ENCODE measurements at places on chromosomes 6 and 20.

GRCh38 chr6:105051941-105052471 is 95.1 kb downstream of the LIN28B start:
- no peak for DNase-seq

DNA sequence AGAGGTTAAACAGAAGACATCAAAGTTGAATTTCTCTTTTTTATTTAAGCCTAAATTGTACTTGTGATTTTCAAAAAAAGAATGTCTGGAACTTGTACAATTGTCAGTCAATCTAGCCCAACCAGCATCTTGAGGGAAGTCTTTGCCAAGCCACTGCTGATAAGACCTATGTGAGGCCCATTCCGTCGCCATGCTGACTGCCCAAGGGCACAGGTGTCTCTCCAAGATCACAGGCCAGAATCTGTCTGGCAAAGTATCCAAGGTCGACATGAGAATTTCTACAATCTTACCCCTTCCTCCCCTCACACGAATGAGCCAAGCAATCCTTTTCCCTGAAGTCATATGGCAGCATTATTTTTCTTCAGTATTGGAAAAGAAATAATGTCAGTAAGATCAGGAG is 614.5 kb downstream of the CBLN4 start:
- DNase-seq: no peak

DNA sequence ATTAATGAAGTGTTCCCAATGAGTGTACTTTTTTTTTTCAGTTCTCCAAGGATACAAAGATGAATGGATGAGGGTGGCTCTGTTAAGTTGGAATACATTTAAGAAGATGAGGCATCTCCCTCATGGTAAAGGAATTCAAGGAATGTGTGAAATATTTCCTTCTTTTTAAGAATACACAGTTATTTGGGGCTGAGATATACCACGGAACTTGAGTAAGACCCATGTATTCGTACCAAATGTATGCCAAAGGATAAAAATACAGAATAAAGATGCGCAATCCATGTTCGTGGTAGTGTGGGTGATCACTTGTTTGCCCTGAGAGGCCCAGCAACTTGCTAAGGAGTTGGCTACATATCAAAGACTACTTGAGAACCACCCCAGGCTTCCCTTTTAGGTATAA is 164.2 kb upstream of the TCF21 start:
- no peak for DNase-seq

- DNase-seq: no peak
Observed at GRCh38 chr6:112149719-112150263, 62.4 kb downstream of the FAM229B start.

- DNase-seq: no peak
Observed at GRCh38 chr6:41818271-41819054, 31.0 kb downstream of the TOMM6 start.

- DNase-seq: no peak
Observed at GRCh38 chr20:43194137-43194536, 4.4 kb upstream of the PTPRT start.

- DNase-seq: no peak
Observed at GRCh38 chr20:35039146-35039545, 53.5 kb downstream of the TRPC4AP start.

DNA sequence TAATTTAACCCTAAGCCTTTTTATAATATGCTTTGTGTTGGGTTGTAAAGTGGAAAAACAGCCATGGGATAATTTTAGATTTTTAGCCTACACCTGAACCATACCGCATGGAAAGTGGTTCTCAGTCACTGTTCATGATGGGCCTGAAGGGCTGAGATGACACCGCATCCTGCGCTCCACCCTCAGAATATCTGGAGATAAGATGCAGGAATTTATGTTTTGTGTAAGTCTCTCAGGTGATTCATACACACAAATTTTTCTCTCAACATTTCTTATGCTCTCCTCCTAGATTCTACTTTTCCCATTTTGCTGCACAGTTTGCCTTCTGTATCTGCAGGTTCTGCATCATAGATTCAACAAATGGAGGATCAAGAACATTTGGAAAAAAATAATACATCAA is 191.3 kb upstream of the PHACTR1 start:
- DNase-seq: no peak

GRCh38 chr6:167678102-167679101 is 148.3 kb upstream of the AFDN start:
- no peak for DNase-seq

GRCh38 chr6:163449076-163449475 is 34.6 kb downstream of the QKI start:
- no peak for DNase-seq

DNA sequence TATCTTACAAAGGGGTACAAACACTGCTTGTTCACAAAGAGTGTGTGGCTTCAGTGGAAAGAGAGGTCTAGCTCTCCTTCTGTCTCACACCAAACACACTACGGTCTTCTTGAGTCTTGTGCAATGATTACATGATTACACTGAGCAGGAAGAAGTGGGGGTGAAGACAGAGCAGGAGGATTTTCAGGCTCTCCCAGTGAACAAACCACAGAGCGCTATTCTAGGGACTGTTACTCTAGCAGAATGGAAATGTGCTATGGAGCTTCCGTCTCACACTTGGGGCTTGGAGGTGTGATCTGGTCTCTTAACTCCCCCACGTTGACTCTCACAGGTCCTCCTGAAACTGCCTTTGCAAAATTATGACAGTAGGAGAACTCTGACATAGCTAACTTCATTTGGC is 203.4 kb downstream of the MYLK4 start:
- DNase-seq: no peak

DNA sequence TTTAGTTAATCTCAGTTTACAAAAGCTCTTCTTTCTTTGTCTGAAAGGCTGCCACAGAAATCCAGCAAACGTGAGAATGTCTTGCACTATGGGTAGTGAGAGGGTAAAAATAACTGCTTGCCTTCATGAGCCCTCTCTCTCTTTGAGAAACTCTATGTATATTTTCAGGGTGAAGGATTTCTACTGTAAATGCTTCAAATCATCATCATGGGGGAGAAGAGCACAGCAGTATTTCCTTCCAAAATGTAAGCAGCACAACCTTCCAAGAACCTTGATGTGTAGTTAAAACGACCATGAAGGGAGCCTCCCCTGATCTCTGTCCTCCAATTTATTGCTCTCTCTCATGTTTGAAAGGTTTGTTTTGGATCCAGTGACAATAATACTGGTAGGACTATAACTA is 141.3 kb upstream of the CENPW start:
- no peak for DNase-seq

- DNase-seq: peak; percentile 45
Observed at GRCh38 chr6:138107078-138107751, at the start of gene PERP. PERP (minus strand) TSS chr6:138107419; CDS start chr6:138107340, 79 bp downstream.

DNA sequence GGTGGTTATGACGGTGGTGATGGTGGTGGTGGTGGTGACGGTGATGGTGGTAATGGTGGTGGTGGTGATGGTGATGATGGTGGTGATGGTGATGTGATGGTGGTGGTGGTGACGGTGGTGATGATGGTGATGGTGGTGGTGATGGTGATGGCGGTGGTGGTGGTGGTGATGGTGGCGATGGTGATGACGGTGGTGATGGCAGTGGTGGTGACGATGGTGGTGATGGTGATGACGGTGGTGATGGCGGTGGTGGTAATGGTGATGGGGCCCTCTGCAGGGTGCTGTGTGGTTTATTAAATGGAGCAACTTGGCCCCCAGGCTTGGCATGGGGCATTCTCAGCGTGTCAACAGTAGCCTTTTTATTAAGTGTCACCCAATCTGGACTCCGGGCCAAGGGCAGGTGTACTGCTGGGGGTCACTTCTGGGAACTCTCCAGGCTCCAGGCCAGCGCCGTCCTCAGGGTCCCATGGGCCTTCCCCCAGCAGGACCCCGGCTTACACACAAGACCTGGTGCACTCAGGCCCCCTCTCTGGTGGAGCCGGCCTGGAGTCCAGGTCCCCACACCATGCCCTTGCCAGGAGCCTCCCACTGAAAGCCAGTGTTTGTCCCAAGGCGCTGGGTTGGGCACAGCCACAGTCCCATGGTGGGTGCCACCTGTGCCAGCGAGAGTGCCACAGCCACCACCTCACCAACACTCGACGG is 8.8 kb downstream of the CABLES2 start:
- no peak for DNase-seq

DNA sequence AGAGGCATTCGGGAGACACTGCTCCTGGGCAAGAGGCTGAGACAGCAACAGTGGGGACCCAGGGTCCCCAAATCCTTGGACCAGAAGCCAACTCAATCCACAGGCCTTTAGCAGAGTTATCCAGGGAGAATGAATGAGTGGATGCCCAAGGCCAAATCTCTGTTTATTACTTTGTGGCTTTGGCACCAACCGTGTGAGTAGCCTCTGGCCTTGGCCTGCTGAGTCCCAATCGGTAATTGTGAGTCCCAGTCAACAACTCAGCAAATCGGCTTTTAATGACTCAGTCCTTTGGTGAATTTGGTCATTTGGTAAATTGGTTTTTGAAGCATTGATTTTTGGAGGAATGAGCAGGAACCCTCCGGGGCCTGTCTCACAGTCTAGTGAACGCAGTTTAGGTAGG is 29.1 kb upstream of the ECI2 start:
- DNase-seq: no peak

GRCh38 chr6:34646714-34647113 is 49.9 kb downstream of the ILRUN start:
- no peak for DNase-seq

- no peak for DNase-seq
Observed at GRCh38 chr6:137417396-137417795, 76.8 kb downstream of the OLIG3 start.

DNA sequence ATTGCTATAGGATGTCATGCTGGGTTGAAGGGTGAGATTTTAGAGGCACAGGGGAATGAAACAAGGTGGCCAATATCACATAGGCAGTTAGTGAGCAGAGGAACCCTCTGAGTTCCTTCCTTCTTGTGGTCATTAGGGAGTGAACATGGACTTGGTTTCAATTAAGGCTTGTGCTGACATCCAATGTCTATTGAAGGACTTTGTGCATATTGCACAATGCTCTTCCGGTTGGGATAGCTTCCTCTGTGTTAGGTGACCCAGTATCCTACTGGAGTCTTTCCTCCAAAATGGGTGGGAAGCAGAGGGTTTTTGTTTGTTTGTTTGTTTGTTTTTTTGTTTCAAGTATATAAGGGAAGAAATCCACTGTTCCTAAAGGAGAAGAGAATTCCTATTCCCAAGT is 98.5 kb downstream of the HDGFL1 start:
- DNase-seq: no peak

DNA sequence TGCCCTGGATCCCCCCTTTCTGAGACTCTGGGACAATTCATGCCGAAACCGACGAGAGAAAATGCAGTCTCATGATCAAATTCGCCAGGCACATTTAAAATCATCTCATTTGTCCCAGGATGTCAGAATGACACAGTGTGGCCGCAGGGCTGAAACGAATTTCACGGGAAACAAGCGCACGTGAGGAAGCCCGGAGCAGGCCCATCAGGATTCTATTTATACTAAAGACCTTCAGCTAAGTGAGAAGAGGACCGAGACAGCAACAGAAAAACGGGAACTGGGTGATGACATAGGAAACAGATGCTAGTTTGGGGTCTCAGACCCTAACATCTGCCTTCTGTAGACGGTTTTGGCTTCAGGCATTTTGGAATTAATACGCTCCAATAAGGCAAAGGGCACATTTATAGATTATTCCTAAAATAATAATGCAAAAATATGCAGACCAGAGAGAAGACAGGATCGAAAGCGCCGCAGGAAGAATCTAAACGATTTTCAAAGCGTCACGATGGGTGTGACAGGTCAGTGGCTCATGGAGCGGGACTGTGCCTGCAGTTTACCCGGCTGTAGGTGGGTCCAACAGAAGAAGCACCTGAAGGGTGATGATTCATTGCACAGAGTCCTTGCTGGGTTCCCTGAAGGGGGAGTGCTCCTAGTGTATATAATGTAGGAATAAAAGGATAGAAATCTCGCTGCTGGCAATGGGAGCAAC is 80.8 kb upstream of the MPC1 start:
- DNase-seq: no peak

GRCh38 chr6:29826271-29826670 is 1.4 kb upstream of the HLA-G start:
- DNase-seq: no peak

DNA sequence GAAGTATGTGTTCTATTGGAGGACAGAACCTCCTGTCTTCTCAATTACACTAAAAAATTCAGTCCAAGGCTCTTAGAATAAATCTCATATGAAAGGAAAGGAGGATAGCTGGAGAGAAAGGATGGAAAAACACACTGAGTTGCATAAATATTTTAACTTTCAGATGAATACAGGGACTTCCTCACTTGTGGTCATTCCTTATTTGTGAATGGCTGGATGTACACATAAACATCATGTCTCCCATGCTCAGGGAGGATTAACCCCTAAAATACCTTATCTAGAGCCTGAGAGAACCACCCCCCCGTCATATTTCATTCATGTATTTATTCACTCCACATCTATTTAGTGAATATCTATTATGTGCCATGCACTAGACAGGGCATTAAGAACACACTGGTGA is 217.6 kb upstream of the CITED2 start:
- no peak for DNase-seq

GRCh38 chr20:38747495-38748096 is 664 bp upstream of the ACTR5 start:
- no peak for DNase-seq

- no peak for DNase-seq
Observed at GRCh38 chr6:2750832-2751231, at the start of gene MYLK4. MYLK4 (minus strand) TSS chr6:2750922; CDS start chr6:2749294, 1,628 bp downstream.

DNA sequence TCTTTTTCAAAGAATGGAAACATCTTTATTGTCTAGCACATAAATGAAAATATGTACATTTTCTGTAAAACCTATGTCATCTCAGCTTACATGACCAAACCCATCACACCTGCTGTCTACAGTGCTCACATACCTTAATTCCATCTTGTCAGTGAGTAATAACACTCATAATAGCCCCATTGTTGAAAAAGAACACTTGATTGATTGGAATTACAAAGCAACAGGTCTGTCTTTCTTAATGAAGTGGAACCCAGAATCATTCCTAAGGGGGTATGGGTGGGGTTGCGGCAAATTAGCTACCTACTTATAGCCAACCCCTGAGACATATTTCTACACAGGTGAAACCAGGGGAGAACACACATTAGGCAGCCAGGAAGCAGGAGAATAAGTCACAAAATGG is 20.2 kb downstream of the ADGRF4 start:
- no peak for DNase-seq

- DNase-seq: no peak
Observed at GRCh38 chr6:163513570-163514166, 99.2 kb downstream of the QKI start.

- DNase-seq: no peak
Observed at GRCh38 chr20:20597966-20598365, 114.5 kb downstream of the RALGAPA2 start.

GRCh38 chr20:46640536-46641311 is 10.5 kb downstream of the SLC13A3 start:
- no peak for DNase-seq

GRCh38 chr6:79628466-79629288 is 2.5 kb upstream of the SH3BGRL2 start:
- DNase-seq: no peak

Data from stimulated activated CD8-positive, alpha-beta memory T cell treated with anti-CD3 and anti-CD28 coated beads, Interleukin-4, amount 100 ng/mL, for 4 hours (primary cell).